ENCODE measurements at places on chromosomes 1 and 21.

GRCh38 chr1:76279101-76279748 is 204.7 kb downstream of the ST6GALNAC3 start:
- DNase-seq = no peak

DNA sequence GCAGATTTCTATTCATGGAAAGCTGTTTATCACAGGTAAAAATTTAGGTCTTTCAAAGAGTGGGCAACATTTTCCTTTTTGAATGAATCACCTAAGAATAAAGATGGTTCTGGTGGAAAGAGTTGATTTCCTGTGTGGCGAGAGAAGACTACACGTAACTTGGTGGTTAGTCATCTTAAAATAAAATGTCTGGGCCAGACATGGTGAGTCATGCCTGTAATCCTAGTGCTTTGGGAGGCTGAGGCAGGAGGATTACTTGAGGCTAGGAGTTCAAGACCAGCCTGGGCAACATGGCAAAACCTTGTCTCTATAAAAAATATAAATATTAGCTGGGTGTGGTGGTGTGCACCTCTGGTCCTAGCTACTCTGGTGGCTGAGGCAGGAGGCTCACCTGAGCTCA is 65.7 kb downstream of the DISP1 start:
- DNase-seq = no peak

DNA sequence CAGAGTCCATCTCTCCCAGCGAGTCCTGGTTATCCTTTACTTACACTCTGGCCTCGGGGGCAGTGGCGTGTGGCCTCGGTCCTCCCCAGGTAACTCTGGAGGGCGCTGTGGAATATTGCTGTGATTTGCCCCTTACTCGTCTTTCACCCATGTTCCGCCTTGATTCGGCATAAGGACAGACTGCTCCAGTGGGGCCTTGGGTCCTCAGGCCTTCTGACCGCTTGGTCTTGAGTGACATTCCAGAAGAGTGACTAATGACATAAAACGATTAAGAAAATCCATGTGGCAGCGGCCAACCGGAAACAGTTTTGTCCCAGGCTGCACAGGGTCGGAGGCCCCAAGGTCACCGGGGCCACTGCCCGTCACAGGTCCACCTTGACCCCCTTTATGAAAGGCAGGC is 11.0 kb downstream of the ICMT start:
- DNase-seq = no peak

DNA sequence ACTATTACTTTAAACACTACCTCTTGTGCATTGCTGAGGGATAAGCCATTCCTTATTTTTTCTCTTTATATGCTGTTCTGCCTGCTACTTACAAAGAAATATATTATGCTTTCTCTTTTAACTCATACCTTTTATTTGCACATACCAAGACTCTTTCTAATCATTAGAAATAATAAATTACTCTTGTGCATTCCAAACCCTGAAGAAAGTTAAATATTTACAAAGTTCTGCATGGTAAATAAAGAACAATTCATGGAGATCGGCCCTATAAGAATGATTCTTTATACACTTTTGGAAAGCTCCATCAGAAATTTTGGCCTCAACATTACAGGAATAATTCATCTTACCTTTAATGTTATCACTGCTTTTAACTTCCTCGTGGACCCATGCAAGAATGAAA is 86.7 kb upstream of the PALMD start:
- DNase-seq = no peak

- no peak for DNase-seq
These were observed 515.5 kb downstream of the BRINP3 start for GRCh38 chr1:189962181-189962580.

- DNase-seq = no peak
These were observed 149.3 kb upstream of the EDN2 start for GRCh38 chr1:41633764-41634163.

DNA sequence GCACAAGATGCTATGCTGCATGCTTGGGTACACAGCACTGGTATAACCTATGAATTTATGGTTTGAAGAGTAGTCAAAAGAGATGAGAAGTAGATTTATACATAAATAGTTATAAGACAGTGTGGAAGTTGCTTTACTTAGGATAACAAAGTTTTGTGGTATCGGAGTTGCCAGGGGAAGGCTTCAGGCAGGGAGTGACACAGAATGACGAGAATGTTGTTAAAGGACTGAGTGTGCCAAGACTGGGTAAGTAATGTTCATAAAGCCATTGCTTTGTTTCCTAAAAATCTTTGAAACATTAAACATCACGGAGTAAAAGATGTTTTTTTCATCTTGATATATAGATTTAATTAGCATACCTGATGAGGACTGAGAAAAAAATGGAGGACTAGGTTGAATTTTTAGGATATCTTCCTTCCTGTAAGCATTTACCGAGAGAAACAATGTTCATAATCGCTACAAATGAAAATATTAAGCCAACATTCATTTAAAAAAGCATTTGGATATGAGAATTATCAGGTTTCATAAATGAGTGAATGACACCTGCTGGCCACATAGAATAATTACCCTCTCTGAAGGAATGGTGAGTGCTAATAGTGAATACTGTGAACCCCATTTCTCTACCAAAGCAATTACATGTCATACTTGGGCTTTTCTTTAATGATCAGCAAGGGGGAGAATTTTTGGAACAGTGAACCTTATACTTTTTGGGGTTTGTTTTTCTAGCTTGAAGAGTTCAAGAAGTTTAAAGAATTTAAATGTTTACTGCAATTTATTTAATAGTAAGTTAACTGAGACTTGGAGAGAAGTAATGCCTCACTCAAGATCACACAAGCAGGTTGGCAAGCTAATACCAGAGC is 28.4 kb downstream of the EXTL2 start:
- no peak for DNase-seq

DNA sequence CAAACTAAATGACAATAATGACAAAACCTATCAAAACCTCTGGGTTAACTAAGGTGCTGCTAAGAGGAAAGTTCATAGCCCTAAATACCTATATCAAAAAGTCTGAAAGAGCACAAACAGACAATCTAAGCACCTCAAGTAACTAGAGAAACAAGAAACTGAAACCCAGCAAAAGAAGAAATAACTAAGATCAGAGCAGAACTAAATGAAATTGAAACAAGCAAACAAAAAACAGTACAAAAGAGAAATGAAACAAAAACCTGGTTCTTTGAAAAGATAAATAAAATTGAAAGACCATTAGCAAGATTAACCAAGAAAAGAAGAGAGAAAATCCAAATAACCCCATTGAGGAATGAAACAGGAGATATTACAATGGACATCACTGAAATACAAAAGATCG is 44.8 kb upstream of the KIAA0040 start:
- no peak for DNase-seq

DNA sequence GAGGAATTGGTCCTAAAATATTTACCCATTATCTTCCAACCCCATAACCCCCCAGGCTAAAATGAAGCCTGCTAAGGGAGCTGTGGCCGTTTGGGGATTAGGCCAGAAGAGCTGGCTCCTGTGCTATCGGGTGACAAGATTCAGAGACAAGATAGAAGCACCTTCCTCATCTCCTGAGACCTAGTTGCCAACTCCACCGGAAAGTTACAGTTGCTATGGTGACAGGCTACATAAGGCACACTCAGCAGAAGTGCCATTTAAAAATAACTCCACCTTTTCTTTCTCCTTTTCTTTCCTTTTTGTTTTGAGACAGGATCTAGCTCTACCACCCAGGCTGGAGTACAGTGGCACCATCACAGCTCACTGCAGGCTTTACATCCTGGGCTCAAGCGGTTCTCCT is 43.6 kb upstream of the ROR1 start:
- no peak for DNase-seq

DNA sequence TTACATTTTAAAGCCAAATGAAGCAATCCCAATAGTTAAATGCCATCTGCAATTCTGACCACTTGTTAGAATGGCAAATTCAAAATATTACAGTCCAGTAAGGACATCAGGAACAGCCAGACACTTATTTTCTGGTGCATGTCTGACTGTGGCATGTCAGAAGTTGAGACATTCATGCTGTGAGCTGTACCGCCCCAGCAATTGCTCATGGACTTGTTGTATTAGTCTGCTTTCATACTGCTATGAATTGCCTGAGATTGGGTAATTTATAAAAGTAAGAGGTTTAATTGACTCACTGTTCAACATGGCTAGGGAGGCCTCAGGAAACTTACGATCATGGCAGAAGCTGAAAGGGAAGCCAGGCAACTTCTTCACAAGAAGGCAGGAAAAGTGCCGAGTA is 19.1 kb downstream of the DDAH1 start:
- no peak for DNase-seq

DNA sequence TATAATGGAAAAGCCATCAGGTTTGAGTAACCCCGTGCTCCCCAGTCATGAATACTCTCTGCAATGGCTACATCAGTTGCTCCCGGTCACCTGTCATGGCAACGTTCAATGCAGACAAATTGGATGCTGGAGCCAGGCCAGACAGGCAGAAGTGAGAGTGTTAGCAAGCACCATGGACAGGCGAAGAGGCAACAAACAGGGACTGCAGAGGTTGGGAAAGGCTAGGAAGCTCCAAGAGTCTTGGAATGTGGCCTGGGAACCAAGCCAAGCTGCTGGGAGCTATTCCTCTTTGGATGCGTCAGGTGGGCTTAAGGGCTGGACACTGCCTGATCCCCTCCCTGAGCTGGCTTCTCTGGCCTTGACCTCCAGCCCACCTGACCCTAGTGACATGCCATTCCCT is 102.9 kb downstream of the ACTL8 start:
- no peak for DNase-seq

- DNase-seq = no peak
These were observed 412.4 kb downstream of the DISC1 start for GRCh38 chr1:232038706-232039677.

DNA sequence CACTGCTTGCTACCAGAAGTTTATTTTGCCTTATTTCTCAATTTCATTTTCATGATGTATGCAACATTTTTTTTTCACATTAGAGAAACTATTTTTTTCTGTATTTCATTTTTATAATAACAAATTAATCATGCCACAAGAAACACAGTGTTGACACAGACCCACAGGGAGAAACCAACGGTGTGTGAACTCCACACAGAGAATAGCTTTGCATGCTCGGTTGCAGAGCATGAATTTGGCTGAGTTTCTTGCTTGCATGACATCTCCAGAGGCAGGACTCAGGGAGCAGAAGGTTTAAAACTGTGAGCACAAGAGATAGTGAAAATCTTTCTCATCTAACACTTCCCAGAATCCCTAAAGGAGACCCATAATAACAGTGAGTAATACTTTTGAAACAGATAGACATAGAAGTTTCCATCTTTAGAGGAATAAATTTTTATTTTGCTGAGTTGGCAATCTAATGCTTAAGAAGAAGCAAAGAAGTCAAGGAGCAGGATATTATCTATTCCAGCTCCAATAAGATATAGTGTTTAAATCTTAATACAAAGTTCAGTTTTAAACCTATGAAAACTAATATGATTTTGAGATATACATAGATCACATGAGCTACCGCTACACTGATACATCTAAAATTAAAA is 890.9 kb downstream of the MRPL39 start:
- no peak for DNase-seq

DNA sequence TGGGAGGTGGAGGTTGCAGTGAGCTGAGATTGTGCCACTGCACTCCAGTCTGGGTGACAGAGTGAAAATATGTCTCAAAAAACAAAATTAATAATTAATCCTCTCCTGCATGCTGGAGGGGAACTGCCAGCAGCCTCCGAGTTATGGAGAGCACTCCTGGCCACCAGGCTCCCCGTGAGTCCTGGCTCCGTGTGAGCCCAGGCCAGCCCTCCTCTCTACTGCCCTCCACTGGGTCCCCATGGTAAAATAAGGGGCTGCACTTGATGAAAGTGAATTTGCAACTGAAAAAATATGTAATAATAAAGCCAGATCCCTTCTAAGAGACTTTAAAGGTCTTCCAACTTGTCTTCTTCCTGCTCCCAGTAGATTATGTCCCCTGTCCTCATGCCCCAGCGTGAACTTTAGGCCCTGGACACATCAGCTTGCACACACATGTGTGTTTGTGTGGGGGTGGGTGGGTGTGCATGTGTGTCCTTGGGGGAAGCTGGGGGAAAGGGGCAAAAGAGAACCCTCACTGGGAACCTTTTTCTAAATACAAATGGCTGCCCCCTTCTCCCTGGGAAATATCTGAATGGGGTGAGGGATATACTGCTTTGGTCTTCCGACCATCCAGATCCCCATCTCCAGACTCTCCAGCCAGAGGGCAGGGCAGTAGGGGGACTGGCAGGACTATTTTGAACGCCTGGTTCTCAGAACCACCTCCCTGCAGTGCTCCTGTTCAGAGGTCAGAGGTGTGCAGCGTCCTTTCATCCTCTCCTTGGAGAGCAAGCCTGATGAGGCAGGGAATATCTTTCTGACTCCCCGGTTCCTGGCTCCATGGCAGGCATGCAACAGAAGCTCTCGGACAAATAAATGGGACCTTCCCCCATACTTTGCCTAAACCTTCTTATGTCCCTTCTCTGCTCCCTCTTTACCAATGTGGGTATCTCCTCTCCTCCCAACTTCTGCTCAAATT is 26.2 kb downstream of the NEK2 start:
- DNase-seq = no peak

- DNase-seq = no peak
These were observed 511.1 kb upstream of the ADGRL4 start for GRCh38 chr1:79517470-79518224.

DNA sequence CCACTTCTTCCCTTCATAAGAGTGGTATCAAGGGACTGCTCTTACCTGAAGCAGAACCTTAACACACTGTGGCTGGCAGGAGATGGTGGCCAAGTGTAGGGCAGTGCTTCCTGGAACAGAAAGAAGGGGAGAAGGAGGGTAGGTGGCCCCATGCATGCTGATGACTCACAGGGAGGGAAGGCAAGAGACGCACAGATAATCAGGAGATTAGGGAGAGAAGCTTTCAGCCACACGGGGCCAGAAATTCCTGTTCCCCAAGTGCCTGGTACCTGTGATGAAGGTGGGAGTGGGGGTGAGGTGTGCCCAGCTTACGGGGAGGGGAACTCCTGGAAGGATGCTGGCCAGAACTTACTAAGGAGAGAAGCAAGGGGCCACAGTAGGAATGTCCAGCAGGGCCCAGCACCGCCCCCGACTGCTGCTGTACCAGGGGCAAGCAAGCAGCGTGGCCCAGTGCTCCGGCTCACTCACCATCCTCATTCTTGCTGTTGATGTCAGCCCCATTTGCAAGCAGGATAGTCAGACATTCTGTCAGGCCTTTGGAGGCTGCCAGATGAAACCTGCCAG is 7.7 kb downstream of the ANKRD35 start:
- no peak for DNase-seq

DNA sequence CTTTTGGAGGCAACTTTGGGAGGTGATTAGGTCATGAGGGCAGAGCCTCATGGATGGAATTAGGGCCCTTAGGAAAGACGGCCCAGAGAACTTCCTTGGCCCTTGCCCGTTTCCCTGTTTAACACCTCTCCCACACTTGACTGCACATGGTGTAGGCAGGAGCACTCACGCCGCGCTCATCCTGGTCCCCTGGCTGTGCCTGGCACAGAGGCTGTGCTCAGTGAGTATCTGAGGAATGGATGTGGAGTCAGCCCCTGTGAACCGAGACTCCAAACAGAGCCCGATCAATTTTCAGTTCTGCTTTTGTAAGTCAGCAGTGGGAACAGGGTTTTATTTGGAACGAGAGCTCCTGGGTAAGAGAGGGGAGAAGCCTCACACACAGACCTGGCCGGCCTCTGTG is 29.8 kb upstream of the ETV3 start:
- no peak for DNase-seq

Measured in stimulated activated CD8-positive, alpha-beta memory T cell treated with anti-CD3 and anti-CD28 coated beads, Interleukin-12 subunit alpha, Interleukin-12 subunit beta, amount 100 ng/mL, for 4 hours (primary cell).